Stimulated activated CD8-positive, alpha-beta memory T cell treated with anti-CD3 and anti-CD28 coated beads, Interleukin-12 subunit alpha, Interleukin-12 subunit beta, amount 100 ng/mL, for 4 hours (primary cell): ENCODE measurements at places on chromosomes 3 and 15.
A peak's percentile ranks its signal among the peaks of the same experiment; 100 is the strongest.

DNA sequence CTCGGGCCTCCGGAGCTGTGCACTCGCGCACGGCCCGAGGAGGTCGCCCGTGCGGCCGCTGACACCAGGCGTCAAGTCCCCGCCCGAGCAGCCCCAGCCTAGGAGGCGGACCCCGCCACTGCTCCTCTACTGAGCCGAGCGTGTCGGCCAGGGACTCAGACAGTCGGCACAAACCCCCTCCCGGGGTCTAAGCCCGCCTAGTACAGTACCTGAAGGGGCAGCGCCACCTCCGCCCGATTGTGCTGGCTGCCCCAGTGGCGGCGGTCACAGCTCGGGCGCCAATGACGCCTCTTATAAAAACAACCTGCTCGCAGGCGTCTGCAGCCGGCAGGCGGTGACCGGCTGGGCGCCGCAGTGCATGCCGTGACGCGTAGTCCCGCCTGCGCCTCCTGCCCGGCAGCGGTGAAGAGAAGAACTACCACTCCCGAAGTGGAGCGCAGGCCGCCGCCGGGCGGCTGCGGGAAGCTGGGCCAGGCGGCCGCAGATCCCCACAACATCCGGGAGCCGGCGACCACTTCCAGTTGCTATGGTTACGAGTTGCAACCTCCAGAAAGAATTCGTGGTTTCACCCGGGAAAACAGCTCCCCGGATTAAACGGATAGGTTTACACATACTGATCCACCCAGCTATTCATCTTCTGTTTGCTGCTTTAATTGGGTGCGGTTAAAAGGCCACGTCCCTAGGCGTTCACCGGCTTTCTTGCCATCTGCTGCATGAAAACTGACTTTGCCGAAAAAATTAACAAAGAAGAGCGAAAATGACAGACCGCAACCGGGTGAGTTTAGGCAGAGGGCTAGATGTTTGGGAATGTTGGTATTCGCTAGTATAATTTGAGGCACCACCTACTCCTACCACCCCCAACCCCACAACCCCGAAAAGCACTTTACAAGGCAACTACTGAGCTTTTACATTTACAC, at the start of the genes CCPG1 and PIERCE2:
TSS of gene CCPG1 (minus strand) at position 348 of the 917 bp plus-strand sequence. CDS start 18,935 bp downstream, outside the sequence.
TSS of gene PIERCE2 (plus strand) at position 484 of the 917 bp plus-strand sequence. CDS start at position 758, 274 bp downstream.
- peak; percentile 79 for DNase-seq

- DNase-seq = no peak
Observed at GRCh38 chr3:183930086-183930485, 45.4 kb upstream of the PARL start.

- no peak for DNase-seq
Observed at GRCh38 chr15:31353931-31354330, 27.3 kb downstream of the KLF13 start.

DNA sequence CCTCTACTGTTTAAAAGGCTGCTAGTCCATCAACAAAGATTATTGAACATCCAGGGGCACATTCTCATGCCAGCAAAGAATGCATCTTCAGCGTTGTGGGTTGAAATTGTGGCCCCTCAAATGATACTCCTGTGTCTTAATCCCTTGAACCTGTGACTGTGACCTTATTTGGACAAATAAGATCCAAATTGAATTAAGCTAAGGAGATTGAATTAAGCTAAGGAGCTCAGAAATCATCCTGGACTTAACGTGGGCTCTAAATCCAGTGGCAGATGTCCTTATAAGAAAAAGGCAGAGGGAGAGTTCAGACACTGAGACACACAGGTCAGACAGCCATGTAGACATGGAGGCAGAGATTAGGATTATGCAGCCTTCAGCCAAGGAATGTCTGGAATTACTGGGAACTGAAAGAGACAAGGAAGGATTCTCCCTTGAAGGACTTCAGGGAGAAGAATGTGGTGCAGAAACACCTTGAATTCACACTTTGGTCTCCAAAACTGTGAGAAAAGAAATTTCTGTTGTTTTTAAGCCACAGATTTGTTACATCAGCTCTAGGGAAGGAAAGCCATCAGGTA, 57.3 kb upstream of the SLC24A5 start:
- no peak for DNase-seq

DNA sequence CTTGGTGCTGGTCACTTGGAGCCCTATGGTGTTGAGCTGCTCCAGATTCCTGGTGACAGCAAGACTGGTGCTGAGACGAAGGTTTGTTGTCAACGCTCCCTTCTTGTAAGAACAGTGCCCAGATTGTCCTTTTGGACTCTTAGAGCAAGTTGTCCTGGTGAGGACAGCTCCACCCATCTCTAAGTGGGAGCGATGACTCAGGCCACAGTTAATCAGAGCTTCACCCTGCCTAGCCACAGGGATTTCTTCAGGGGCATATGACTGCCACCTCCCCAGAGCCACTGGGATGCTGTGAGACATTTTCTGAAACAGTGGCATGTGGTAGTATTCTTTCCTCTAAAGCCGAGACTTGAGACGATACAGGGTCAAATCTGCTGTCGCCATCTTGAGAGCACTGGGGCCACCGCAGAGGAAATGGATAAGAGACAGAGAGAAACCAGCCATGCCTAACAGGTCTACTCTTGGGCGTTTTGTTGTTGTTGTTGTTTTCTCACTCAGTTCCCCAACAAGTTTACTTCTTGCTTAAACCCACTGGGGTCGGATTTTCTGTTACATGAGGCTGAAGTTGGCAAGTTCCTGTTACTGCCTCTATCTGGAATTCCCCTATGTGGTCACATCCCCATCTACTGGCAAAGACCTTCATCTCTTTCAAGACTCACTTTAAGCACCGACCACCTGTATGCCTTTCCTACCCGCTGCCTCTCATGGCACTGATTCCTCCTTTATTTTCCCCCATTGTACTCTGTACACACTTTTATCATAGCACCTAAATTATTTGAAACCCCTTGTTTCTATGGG, 16.0 kb upstream of the PCOLCE2 start:
- DNase-seq = no peak

GRCh38 chr15:67067930-67068551, 2.6 kb downstream of the SMAD3 start:
- DNase-seq = no peak

DNA sequence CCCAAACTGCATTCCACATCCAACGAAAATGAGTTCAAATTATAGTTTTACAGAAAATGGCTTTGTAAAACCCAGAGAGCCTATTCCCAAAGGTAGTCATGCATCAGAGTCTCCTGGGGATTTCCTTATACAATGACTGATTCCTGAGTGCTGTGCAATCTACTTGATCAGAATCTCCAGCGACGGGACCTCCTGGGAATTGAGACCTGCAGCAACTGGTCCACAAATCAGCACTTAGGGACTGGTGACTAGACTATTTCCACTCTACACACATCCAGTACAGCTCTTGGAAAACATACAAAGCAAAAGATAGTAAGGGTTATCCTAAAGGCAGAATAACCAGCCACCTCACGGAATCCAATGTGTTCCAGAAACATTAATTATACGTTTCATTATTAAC, 871.0 kb upstream of the CFAP20DC start:
- DNase-seq = no peak

DNA sequence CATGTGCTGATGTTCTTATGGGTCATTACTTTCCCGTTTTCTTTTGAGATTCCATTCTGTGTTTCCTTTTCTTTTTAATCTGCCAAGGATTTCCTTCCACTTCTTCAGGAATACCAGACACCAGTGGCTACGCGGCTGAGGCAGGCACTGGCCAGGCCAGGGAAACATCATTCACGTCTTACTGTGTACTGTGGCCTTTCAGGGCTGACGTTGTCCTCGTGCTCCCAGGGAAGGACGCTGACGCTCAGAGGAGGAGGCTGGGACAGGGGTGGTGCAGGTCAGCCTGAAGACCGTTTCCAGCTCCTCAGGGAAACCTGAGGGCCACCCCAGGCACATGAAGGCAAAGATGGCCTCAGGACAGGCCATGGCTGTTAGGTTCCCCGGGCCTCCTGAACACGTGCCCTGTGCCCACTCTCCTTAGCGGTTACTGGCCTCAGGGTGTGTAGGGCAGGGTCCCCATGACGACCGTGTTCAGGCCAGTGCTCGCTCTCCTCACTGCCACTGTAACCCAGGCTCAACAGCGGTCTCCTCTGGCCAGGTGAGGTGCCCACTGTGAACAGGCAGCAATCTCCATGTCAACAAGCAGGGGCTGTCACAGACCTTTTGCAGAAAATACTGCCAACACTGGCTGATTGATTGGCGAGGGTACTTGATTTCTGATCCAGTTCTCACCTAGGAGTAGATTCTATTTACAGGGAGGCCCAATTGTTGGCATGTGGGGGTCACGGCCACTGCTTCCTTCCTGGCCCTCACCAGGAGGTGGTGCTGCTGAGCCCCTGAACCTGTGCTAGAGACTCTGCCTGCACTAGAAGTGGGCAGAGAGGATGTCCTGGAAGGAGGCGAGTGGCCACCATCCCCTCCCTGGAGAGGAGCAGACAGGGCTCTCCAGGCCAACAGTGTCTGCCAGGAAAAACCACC, 169.5 kb downstream of the ATP10A start:
- DNase-seq = no peak

DNA sequence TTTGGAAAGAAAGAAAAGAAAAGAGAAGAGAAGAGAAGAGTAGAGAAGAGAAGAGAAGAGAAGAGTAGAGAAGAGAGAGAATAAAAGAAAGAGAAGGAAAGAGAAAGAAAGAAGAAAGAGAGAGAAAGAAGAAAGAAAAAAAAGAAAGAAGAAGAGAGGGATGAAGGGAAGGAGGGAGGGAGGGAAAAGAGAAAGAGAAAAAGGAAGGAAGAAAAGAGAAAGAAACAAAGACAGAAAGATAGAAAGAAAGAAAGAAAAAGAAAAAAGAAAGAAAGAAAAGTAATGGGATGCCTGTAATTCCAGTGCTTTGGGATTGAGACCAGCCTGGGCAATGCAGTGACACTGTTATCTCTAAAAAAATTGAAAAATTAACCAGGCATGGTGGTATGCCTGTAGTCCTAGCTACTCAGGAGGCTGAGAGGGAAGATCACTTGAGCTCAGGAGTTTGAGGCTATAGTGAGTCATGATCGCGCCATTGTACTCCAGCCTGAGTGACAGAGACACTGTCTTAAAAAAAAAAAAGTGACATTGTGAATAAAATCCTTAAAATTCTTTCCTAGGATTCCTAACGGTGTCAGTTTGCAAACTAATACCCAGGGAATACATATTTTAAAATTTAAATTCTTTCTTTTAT, 1.7 kb downstream of the RASL12 start:
- DNase-seq = no peak

DNA sequence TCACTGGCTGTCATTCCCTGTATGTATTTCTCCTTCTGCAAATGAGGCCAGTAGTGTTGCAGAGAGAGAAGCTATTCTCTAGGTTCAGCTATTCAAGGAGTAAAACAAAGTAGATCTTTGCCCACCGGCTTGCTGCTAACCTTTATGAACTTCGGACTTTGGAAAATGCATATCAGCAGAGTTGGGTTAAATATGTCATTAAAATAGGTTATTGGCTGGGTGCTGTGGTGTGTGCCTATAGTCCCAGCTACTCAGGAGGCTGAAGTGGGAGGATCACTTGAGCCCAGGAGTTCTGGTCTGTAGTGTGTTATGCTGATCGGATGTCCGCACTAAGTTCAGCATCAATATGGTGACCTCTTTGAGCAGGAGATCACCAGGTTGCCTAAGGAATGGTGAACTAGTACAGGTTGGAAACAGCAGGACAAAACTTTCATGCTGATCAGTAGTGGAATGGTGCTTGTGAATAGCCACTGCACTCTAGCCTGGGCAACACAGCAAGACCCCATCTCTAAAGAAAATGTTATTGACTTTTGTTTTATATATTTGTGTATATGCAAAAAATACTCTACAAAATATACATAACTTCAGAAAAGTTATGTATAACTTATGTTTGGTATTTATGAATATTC, 53.4 kb downstream of the SACM1L start:
- no peak for DNase-seq

DNA sequence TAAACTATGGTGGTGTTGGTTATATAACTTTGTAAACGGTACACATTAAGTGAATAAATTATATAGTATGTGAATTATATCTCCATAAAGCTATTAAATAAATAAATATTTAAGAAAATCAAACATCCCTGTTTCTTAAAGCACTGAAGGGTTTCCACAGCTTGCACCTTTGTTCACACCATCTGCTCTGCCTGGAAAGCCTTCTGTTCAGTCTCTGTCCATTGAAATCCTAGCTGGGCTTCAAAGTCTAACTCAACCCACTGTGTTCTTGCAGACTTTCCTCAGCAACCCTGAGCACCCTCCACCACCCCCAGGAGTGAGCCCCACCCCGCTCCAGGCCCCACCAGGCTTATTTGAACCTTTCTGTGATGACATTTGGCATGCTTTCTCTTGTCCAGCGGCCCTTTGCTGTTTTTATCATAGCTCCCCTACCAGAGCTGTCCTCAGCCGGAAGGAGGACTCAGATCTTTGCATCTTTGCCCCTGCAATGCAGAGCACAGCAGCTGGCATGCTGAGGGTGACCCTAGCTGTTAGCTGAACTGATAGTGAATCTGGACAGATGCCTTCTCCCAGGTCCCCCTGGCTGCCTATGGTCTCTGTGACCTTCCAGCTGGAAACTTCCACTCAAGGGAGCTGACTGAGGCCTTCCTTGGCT, 105.2 kb downstream of the DAPK2 start:
- no peak for DNase-seq

DNA sequence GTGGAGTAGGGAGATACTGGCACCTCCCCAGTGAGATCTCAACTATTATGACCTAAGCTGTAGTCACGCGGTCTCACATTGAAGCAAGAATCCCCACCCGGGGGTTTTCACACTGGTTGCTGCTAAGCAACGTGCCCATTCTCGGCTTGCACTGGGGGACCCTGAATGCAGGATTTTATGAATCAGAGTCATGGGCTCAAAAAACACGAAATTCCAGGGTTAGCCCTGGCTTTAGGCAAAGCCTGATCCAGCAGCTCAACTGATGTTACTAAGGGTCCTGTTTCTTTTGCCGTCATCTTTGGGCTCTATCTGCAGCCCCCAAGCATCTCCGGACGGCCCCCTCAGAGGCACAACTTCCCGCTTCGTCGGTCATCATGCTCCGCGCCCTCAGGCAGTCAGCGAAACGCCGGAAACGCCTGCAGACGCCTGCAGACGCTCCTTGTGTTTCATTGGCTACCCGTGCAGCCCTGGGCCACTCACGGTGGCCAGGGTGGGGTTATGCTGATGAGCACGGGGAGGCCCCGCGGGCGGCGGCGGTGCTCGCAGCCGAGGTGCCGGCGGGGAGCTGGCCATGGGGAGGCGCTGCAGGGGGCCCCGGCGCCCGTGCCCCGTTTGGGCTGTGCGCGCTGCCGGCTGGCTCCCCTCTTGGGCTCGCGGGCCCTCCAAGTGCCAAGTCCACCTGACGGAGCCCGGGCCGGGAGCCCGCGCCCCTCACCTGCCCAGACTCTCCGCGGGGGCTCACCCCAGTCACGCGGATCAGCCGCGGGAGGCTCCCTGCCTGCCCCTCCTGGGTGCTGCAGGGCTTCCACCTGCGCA, 25.8 kb downstream of the EFCC1 start:
- DNase-seq = peak; percentile 82

GRCh38 chr3:176848431-176849214, 348.7 kb downstream of the TBL1XR1 start:
- no peak for DNase-seq
